ENCODE measurements at places on chromosomes 5 and 9.

- peak; percentile 46 for DNase-seq
Measured at GRCh38 chr9:14372437-14373335, 58.7 kb upstream of the NFIB start.

DNA sequence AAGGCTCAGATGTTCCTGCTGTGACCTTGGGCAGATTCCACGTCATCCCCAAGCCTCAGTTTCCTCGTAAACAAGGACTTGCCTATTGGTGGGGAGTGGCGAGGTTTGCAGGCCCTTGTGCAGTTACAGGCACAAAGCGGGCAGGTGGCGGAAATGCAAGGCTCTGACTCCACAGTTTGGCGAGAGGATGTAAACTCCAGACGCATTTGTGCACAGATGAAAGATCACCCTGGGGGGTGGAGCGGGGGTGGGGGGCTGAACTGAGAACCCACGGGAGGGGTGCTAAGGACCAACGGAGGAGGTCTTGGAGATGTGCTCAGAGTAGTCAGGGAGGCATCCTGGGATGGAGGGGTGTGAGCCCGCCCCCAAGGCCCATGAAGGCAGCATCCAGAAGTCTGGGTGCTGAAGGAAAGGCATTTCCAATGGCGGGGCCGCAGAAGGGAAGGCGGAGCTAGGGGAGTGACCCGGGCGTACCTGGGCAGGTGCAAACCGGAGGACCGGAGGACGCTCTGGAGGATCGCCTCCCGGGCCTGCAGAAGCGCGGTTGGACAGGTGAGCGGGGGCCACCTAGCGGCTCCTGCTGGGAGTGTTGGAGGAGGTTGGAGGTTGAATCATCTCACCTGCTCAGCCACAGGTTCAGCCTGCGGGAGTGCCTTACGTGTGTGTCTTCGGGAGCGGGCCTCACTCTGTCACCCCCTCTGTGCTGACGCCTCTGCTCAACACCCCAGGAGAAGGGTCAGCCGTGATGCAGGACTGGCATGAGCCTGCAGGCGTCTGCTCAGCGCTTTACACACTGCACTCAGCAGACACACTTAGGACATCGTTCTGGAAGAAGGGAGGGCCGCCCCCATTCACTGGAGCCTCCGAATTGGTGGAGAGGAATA lies 1.9 kb upstream of the FIBCD1 start:
- DNase-seq: peak; percentile 81

DNA sequence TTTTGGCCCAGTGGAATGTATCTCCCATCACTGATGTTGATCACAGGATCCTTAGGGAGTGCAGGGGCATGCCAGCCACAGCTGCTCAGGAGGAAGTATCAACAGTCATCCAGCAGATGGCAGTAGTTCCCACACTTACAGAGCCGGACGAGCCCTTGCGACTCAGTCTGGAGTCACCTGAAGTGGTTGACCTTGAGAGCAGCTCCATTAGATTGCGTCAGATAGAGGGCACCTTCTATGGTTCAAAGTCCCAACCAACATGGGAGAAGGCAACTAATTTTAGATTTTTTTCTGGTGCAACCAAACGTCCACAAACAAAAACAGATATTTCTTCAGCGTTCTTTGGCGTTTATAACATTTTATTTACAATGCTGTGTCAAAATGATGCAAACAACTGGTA lies 124.5 kb downstream of the EGFLAM start:
- peak; percentile 54 for DNase-seq

- no peak for DNase-seq
Measured at GRCh38 chr5:167688341-167689130, 602.9 kb upstream of the WWC1 start.

DNA sequence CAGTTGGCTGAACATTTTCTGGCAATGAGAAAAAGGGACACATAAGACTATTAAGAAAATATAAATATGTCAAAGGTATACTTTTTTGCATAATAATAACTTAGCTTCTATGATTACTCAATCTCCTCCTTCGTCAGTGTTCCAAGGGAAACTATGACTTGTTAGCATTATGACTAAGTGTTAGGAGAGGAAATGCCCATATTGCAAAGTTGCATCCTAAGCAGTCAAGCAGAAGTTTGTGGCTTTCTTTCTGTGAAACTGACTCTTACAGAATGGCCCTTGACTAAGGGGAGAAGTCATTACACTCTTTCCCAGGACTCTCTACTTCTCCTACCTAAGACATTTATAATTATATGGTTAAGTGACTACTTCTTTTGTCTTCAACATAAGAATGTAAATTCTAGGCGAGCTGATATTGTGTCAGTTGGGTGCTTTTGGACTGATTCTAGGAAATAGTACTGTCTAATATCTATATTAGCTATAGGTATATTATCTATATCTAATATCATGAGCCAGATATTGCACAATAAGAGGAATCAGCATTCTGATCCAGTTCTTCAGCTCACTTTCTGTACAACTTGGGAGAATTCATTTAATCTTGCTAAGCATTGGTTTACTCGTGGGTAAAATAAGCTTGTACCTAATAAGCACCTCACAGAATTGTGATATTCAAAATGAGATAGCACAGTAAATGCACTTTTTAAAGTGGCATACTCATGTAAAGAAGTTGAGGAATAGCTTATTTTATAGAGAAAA lies 16.4 kb upstream of the SPINK6 start:
- no peak for DNase-seq

DNA sequence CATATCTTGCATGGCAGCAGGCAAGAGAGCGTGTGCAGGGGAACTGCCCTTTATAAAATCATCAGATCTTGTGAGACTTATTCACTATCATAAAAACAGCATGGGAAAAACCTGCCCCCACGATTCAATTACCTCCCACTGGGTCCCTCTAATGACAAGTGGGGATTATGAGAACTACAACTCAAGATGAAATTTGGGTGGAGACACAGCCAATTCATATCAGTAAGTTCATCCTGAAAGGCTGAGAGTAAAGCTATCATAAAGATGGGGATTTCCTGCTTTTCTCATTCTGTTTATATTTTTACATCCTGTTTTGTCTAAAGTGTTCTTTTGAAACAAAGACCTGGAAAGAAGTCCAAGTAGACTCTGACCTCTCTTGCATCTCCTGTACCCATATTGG lies 28.9 kb upstream of the IL33 start:
- DNase-seq: no peak

DNA sequence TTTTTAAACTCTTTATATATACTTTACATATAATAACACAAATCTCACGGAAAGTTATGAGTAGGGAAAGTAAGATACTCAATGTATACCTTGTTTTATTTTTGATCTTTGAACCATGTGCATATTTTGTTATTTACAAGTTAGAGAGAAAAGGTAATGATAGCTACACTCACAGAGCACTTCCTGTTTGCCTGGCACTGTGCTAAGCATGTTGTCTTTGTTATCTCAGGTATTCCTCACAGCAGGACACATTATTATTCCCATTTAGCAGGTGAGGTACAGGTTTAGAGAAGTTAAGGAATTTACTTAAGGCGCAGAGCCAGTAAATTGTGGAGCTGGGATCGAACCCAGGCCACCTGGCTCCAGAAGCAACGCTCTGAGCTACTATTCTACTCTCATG lies 3.0 kb downstream of the C9 start:
- DNase-seq: no peak

GRCh38 chr9:20558566-20559016 lies 63.7 kb downstream of the MLLT3 start:
- DNase-seq: no peak

- DNase-seq: no peak
Measured at GRCh38 chr9:12740845-12741244, 34.0 kb upstream of the LURAP1L start.

GRCh38 chr9:136107953-136108647 lies 10.6 kb downstream of the TMEM250 start:
- DNase-seq: no peak

DNA sequence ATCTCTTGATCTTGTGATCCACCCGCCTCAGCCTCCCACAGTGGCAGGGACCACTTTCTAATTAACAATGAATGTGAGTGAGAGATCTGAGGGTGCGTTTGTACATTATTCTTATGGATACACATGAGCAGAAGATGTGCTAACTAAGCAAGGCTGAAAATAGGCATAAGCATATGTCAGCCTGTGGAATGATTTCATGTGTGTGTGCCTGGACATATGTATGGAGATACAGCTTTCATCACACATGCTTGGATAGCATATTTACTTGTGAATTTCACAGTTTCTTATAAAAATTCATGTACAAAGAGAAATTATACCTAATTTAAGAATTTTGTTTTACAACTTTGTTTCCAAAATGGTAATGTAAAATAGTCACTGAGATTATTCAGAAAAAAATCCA lies 565.6 kb downstream of the MTRR start:
- DNase-seq: no peak

GRCh38 chr9:122091682-122092592 lies 1.2 kb downstream of the TTLL11 start:
- DNase-seq: peak; percentile 17

- DNase-seq: no peak
Measured at GRCh38 chr9:107665057-107665456, 175.5 kb upstream of the KLF4 start.

DNA sequence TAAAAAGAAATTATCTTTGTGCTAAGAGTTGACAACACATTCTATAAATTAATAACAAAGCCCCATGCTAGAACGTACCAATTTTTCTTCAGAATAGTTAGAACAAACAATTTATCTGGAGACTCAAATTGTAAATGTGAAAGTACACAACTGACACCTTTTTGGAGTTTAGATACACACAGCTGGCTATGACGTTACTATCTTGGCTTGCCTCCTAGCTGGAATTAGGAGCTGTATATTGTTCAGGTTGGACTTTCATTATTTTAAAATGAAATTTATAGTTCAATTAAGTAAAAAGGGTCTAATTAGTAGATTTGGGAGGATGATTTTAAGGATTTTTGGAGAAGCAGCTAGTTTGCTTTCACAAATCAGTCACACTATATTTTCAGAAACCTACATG lies 393.9 kb upstream of the RIOK2 start:
- DNase-seq: no peak

- no peak for DNase-seq
Measured at GRCh38 chr5:108975697-108976096, 228.0 kb downstream of the FER start.

- no peak for DNase-seq
Measured at GRCh38 chr5:18662231-18662630, 1028.0 kb downstream of the TAF11L14 start.

DNA sequence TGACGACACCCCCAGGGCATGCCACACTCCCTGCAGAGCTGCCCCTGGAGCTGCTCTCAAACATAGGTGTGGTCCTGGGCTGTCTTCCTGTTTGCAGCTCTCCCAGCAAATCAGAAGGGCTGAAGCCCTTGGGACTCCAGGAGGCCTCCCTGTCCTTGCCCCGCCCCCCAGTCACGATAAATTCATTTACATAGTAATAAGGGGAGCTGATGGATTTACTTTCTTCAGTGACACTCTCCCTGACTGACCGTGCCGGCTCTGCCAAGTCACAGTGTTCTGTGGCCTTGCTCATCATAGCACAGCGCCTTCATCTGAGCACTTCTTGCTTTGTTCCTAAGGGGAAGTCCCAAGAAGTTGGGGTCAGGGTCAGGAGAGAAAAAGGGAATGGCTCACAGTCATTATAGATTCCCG lies 121.4 kb downstream of the ENC1 start:
- peak; percentile 64 for DNase-seq

DNA sequence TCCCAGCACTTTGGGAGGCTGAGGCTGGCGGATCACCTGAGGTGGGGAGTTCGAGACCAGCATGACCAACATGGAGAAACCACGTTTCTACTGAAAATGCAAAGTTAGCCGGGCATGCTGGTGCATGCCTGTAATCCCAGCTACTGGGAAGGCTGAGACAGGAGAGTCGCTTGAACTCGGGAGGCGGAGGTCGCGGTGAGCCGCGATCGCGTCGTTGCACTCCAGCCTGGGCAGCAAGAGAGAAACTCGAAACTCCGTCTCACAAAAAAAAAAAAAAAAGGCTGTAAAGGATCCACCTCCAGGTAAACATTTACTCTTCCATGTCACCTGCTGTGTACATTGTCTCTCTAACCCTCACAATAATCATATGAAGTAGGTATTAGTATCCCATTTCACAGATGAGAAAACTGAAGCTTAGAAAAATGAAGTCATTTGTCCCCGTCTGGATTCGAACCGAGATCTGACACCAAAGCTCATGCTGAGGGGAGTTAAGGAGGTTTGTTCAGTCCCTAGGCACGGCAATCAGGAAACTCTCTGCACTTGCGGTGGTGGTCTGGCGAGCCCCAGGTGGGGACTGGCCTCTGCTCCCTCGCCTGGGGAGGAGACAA lies 494 bp upstream of the DOCK2 start:
- no peak for DNase-seq

DNA sequence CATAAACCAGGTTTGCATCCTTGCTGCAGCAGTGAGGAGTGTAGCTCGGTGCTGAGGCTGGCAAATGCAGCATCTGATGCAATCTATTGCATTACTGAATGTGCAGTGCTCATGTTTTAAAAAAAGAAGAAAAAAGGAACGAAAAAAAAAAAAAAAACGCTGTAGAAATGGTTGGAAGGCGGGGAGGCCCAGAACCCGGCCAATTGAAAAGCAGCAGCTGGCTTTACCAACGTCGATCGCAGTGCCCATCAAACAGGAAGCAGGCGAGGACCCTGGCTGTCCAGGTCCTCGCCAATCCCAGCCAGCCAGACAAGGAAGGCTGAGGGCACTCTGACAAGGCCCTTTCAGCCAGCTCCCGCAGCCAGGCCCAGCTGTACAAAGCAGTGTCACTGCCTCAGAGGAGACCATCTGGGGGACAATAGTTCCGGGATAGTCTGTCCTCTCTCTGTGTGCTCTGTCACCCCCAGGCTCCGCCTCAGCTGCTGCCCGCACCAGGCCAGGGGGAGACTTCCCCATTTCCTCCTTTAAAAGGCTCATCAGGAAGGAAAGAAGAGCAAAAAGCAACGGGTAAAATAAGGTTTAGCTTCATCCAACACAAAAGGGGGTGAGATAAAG lies 21.8 kb upstream of the CPEB4 start:
- no peak for DNase-seq

- DNase-seq: no peak
Measured at GRCh38 chr5:95782181-95782580, 40.3 kb downstream of the GLRX start.

DNA sequence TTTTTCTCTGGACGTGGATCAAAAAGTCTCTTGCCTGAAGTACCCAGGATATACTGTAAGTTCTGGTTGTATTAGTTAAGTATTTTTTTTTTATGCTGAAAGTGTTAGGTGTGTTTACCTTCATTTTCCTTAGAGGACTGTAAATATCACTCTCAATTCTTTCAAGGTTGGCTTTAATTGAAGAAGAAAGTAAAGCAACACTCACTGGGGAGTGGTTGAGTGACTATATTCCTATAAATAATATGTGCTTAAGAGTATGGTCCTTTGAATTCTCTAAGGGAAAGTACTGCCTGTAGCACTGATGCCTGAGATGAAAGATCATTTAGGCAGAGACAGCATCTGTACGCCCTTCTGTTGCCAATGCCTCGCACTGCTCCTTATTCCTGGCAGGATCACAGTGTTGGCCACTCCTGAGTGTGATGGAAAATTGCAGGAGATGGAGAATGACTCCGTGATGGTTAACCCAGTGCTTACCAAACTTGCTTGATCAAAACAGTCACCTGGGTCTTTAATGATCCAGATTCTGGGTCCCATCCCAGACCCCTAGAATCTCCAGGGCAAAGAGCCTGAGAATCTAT lies 182.0 kb upstream of the MPDZ start:
- no peak for DNase-seq
